ENCODE measurements at places on chromosomes 5 and 9. TPM values are rescaled to one million over a fixed set of nuclear protein-coding genes. Genes with fewer than 3 reads are reported as not detected.

DNA sequence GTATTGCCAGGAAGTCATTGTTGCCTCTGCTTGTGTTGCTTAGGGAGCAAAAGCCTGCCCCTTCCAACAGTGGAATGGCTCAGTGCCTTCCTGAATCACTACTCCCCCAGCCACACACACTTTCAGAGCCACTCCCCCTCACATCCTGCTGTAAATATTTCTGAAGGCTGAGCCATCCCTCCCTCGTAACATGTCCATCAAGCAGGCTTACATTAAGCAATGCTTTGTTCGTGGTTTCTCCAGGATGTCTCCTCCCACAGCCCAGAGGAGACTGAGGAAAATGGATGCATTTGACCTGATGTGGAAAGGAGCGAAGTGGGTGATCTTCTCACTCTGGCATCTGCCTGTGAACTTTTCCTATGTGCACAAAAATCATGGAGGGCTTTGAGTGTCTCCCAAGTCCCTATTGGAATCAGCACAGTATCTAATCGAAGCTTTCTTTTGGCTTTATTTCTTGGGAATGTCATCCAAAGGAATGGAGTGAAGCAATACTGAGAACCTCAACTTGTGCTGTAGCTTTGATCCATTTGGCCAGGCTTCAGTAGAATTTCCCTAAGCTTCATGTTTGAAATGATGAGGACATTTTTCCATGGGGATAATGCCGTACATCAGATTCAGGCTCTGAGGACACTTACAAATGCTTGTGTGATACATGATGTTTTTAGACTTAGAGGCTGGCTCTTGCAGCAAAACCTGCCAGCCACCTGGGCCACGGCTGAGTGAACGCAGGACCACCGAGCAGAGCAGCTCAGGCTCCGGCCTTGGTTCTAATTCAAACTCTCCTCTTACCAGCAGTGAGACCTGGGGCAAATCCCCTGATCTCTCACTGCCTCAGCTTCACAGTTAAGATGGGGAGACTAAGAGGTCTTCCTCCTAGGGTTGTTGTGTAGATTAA, 389.1 kb downstream of the ENC1 start:
- DNase-seq, result no peak

GRCh38 chr5:9483779-9484178, 62.1 kb downstream of the SEMA5A start:
- no peak for DNase-seq

DNA sequence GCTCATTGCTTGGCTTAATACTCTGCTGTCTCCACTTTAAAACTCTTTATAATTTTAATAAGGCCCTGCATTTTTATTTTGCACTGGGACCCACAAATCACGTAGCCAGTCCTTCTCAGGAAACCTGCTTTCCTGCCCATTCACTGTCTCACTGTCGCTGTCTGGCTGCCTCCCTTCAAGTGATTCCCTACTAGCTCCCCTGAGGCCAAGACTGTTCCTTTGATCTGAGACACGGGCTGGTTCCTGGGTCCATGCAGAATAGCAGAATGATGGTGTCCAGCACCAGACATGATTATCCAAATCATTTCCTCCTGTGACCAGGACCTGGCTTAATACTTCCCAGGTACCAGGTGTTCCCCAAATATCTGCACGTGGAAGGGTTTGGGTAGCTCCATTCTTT, 597.1 kb upstream of the KLF4 start:
- DNase-seq, result no peak

DNA sequence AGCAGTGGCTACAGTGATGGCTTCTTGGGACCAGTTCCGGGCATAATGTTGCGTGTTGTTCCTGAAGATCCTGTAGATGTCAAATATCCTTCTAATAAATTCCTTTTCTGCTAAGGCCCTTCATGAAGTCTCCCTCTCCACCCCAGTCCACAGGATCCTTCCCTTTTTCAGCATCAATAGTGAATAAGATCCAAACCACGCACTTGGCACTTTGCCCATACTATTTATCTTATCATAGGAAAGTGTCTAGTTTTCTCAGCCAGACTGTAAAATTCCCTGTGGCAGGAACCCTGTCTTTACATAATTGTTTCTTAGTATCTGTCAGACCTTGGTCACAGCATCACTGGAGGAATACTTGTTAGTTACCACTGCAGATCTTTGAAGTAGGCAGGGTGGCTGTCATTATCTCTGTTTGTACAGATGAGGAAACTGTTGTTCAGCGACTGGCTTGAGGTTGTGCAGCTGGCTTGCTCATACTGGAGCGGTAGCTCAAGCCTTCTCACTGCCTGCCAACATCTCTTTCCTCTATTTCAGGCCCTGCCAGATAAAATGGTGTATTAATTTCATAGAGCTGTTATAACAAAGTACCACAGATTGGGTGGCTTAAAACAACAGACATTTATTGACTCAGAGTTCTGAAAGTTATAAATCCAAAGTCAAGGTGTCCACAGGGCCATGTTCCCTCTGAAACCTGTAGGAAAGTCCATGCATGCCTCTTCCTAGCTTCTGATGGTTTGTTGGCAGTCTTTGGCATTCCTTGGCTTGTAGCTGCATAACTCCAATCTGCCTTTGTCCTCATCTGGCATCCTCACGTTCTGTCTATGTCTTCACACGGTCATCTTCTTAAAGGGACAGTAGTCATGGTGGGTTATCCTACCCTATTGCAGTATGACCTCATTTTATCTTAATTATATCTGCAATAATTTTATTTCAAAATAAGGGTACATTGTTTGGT, 33.5 kb upstream of the APC start:
- no peak for DNase-seq

- DNase-seq, result no peak
These were observed 44.6 kb upstream of the SHOC1 start for GRCh38 chr9:111839387-111839786.

GRCh38 chr9:82254646-82255367, 266.2 kb downstream of the SPATA31D1 start:
- DNase-seq, result no peak

DNA sequence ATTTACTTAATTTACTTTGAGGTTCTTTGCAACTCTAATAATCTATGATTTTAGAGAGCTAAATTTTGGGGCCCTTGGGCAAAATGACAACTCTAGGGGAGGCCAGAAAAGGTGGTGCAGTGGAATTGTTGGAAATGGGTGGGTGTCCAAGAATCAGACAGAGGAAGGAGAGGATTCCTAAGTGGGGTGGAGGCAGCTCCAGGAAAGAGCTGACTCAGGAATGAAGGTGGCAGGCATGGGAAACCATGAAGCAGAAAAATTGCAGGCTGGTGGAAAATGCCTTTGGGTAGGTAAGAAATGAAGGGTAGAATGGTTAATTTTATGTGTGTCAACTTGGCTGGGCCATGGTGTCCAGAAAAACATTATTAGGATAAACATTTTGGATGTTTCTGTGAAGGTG, 248.5 kb upstream of the TUT7 start:
- no peak for DNase-seq

DNA sequence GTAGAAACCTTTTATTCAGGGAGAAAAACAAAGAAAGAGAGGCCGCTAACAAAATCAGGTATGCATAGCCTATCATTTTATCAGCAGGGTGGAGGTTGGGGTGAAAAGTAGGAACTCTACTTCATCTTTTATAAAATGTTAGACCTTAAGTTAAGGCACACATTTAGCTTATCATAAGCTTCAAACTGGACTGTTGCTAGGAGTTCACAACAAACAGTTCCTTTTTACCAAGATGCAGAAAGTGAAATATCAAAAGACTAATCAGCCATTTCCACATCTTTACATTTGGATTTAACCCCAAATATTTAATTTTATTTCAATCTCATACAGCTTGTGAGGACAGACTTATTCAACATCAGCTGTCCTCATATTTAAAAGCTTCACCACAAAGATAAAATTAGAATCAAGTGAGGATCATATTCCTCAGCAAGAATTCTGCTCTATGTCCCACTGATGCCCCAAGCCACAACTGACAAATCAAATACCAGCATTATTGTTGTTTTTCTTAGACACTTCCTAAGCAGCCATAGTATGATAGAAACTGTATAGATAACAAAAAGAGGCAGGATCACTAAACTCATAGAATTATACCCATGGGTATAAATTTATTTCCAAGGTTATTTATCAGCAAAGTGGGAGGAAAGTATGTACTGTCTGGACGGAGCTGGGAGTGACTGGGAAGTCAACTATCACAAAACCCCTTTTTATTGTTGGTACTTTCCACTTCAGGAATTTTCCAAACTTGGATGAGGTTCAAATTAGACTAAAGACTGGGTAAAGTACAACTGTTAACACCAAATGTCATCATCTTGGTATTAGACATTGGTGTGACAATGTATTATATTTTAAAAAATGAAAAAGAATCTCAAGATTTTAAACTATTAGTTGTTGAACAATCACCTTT, 29.9 kb upstream of the MYOT start:
- no peak for DNase-seq

DNA sequence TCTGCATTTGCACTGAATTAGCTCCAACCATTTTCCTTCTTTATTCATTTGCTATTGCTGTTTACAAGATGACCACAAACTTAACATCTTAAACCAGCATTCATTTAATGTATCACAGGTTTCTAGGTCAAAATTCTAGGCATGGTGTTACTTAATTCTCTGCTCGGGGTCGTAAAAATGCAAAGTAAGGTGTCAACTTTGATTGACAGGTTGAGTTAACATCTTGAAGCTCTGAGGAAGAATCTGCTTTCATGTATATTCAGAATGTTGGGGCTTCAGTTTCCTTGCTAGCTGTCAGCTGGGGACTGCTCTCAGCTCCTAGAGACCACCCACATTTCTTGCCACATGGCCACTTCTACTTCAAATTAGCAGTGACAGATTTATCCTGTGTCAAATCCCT, 348.7 kb upstream of the GRIN3A start:
- DNase-seq, result no peak

DNA sequence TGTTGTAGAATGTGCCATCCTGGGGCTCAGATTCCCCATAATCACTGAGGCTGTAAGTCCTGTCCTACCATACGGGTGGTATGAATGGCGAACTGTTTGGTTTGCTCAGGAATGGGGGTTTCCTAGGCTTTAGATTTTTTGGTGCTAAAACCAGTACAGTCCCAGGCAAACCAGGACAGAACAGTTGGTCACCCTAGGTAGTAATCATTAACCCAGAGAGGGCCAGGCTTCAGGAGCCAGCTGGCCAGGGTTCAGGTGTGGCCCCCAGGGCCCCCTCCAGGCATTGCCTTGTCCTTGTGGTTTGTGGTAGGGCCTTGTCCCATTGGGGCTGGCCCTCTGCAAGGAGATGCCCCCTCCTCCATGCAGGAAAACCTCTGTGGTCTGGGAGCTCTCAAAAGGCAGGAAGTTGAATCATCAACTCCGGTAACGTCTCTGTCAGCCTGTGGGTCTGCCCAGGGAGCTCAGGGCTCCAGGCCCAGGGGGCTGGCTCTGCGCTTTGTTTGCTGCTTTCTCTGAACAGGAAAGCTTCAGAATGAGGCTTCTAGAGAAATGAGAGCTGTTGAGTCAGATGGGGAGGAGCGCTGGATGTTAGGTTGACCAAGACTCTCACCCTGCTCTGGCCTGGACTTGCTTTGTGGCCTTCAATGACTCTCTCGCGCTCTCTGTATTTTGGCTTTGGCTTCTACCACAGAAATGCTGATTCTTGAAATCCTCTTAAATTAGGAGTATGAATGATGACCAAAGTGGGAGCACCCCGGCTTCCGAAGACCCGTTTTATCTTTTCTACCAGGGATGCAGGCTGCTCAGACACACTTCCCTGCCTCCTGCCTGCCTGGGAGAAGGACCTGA, 22.2 kb upstream of the JADE2 start:
- DNase-seq, result peak; percentile 45

GRCh38 chr5:160685695-160686094, 166.3 kb downstream of the ATP10B start:
- DNase-seq, result no peak

Gene SLC34A3
- polyA plus RNA-seq, result not detected

DNA sequence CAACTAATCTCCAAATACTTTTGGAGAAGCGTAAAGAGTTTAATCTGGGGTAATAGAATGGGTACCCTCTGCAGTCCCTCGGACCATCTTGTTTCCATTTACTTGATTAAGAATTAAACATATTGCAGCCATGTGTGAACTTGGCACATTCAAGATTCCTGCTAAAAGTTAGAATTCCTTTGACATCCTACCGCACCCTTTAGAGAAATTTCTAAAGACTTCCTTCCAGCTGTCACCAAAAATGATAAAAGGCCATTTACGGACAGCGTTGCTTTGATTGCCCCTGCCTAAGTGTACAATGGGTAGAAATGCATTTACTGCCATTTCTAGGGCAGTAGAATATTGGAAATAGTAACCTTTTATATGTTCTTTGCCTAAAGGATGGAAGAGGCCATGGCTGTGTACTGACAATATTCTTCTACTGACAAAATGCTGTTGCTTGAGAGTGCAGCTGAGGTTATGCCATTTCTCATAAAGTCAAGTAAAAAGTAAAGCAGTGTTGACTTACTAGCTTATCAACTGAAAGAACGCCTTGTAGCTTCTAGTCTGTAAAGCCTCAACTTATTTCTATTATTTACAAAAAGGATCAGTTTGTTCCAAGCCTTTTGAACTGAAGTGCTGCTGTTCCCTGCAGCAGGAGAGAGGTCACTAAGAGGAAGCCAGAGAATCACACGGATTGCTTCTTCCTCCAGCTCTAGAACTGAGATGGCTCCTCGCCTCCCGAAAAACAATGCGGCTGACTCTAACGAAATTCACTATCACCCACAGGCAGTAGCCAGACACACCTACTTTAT, 139.8 kb upstream of the BASP1 start:
- DNase-seq, result no peak

All from liver (tissue), 10 donors.